Fibroblast of skin of right quadriceps (primary cell): ENCODE measurements at places on chromosomes 4 and X.

- DNase-seq = no peak
These were observed 30.8 kb downstream of the MRPL1 start for GRCh38 chr4:77893451-77893850.

DNA sequence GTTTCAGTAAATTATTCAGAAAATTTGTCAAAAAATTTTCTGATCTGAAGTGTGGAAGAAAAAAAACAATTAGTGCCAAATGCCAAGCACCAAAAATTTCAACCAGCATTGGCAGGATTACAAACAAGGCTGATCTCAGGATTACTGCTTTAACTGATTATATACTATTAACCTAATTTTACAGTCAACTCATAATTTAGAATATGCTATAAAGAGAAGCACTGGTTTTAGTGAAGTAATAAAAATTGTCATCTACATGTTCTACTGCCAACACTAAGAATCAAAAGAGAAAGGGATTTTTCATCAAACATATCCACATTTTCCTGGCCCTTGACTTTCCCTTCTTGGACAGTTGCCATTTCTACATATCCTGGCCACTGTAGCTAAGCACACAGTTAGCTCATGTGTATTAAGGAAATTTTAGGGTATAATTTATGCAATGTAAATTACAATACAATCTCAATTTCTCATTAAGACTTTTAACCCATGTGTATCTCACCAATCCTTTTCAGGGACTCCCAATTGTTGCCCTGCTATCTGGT is 33.8 kb downstream of the THOC2 start:
- no peak for DNase-seq

DNA sequence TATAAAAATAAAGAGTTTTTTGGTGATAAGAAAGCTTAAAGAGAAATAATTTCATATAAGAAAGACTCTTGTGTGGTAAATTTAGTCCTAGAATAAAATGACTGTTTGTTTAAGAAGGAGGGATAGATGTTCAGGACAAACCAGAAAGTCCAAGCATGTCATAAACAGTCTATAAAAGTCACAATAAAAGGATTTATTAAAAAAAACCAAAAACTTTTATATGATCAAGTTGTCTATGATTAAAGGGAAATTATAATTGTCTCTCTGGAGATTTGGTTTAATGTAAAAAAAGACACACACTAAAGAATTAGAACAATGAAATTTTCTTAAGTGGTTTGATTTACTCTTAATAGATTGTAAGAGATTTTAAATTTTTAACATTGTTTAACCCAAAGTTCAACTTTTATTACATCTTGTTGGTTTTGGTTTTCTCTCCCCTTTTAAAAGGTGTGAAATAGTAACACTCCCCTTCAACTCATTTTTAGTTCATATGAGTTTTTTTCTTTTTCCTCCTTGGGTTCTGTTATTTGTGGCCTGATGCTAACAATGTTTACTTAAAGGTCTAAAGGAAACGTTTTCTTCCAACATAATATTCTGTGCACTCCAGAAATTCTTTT is 89.7 kb downstream of the PDHA2 start:
- peak; percentile 1 for DNase-seq

DNA sequence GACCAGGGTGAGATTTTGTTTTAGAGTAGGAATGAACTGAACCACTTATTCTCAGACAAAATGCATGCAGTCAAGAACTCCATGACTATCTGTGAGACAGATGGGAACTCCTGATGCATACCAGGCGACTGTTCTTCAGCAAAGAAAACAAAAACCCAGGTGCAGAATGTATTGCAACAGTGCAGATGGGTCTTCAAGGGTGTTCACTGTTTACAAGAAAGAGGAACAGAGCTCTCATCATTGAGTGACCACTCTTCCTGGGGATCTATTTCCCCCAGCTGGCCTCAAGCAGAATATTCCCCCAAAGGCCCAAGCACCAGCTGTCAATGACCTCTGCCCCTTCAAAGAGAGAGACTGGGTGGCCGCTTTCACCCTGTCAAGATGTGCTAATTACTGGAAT is 39.7 kb upstream of the BMP3 start:
- DNase-seq = no peak

- no peak for DNase-seq
These were observed 35.4 kb downstream of the MID2 start for GRCh38 chrX:107861056-107861455.

GRCh38 chr4:31107362-31107761 is 387.2 kb downstream of the PCDH7 start:
- DNase-seq = no peak

DNA sequence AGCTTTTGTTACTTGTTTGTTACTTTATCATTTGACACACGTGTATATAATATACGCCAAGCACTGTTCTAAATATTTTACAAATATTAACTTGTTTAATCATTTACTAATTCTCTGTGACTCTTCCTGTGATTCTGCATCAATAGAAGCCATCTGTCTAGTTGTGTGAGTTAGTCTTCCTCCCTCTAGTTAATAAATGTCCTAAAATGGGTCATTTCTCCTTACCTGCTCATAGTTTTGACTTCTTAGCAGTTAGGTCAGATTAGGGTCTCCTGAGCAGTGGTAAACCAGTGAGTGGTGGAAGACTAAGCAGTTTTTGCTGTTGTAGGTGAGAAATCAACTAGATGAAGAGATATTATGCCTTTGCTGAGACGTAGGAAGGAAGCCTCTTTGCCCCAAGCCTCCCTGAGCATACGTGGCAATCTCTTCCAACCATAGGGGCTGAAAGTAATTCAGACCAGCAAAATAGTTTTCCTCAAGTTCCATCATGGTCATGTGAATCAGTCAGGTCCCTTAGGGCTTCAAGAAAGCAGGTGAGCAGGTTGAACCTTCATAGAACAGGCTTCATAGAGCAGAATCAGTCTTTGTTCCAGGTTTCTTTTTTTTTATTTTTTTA is 38.7 kb upstream of the THOC2 start:
- DNase-seq = no peak

GRCh38 chr4:25350561-25350960 is 26.5 kb upstream of the ANAPC4 start:
- DNase-seq = peak; percentile 66

DNA sequence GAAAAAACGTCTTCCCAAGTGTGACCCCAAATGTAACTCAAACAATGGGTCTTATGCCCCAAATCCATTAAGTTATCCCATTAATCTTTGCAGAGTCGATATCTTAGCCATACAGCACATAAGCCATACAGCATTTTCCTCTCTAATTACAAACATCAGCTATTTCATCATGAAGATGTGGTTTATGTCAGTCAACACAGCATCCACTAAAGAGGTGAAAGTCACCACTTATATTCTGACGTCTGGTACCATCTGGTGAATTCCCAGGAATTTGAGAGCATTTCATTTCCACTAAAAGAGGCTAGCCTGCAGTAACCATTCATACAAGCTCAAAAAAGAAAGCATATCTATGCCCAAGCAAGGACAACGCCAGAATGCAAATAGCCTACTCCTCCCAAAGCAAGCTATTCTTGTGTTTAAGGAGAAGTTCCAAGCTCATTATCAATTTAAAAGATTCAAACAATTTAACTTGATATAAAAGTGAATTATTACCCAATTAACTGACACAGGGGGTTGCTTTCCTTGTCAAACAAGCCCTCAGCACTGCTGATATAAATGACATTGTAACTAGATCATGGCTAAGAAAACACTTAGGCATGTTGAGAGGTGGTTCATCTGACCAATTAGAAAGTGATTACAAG is 203.3 kb downstream of the ANTXR2 start:
- peak; percentile 8 for DNase-seq
